ENCODE measurements at places on chromosomes 5 and 9. TPM values are rescaled to one million over a fixed set of nuclear protein-coding genes. Genes with fewer than 3 reads are reported as not detected.

DNA sequence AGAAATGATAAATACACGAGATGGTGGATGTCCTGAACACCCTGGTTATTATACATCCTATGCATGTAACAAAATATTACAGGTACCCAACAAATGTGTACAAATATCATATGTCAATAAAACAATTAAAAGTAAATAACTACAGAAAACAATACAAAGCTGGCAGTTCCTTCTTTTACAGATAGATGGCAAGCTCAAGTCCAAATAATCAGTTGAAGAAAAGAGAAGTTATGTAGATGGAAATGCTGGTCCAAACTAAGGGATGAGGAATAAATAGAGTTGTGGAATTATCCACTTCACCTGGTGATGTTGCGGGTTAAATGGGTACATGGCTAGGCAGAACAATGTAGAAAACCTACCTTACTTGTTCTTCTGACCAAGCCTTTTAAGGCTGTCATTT lies 79.4 kb downstream of the PALM2AKAP2 start:
- no peak for DNase-seq

- no peak for DNase-seq
Measured at GRCh38 chr5:130287438-130287837, 383.2 kb downstream of the CHSY3 start.

The RAB14 gene
- total RNA-seq = 31.3 TPM

DNA sequence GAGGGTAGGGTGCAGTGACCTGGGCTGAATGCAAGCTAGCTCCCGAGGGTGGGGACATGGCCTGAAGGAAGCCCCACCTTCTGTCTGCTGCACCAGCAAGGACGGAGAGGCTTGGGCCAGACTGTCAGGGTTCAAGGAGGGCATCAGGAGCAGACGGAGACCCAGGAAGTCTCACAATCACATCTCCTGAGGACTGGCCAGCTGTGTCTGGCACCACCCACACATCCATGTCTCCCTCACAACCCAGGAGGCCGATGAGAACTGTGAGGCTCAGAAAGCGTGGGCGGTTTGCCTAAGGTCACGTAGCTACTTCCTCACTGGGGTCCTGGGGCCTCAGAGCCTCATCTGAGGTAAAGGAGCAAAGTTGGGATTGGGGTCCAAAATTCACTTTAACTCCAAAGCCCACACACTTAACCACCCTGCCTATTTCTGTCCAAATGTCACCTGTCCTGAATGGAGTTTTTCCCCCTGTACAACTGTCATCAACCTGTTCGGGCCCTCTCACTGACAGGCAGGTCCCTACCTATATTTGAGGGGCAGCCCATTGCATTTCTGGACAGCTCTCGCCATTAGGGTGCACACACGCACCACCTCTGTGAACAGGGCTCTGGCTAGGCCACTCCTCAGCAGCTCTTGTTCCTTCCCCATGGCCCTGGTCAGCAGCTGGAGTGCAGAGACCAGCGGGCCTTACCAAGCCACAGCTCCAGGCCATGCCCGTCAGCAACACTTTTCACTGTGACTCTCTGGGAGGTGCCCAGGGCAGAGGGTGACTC lies 3.4 kb downstream of the IL13 start:
- no peak for DNase-seq

GRCh38 chr5:60504342-60504741 lies 195.6 kb downstream of the DEPDC1B start:
- no peak for DNase-seq

The CFAP90 gene
- not detected for total RNA-seq

Measured in sigmoid colon (tissue), 7 donors.